Muscle of back (tissue), 13 donors: ENCODE measurements at places on chromosomes 6 and 20. TPM values are rescaled to one million over a fixed set of nuclear protein-coding genes. Genes with fewer than 3 reads are reported as not detected.

NQO2 gene
- 15.7 TPM for polyA plus RNA-seq

C6orf58 gene
- polyA plus RNA-seq, result 0.92 TPM

NKAIN2 gene
- 7.7 TPM for polyA plus RNA-seq

SLC26A8 gene
- 0.14 TPM for polyA plus RNA-seq

SRMS gene
- not detected for polyA plus RNA-seq

OR2B3 gene
- not detected for polyA plus RNA-seq

HSPA1L gene
- 3.9 TPM for polyA plus RNA-seq

DCDC2 gene
- polyA plus RNA-seq, result 0.05 TPM

FNDC1 gene
- polyA plus RNA-seq, result 205 TPM
